ENCODE measurements at places on chromosomes 6 and 20.

DNA sequence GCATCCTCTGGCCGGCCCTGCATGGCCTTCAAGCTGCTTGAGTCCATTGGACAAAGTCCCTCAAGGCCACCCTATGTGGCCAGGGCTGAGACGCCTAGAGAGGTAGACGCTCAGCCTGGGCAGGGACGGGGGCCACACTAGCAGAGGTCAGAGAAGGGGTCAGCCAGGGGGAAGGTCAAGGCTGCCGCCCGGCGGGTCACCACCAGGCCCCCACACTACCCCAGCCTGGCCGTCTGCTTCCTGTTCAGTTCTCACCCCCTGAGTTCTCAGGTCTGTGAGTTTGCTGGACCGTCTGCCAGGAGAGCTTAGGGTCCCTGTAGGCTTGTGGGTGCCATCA, 37.3 kb downstream of the NTSR1 start:
- no peak for DNase-seq

GRCh38 chr6:102197211-102197610, 803.7 kb downstream of the GRIK2 start:
- no peak for DNase-seq

- DNase-seq = no peak
Measured at GRCh38 chr6:167907837-167908681, 81.3 kb downstream of the AFDN start.

DNA sequence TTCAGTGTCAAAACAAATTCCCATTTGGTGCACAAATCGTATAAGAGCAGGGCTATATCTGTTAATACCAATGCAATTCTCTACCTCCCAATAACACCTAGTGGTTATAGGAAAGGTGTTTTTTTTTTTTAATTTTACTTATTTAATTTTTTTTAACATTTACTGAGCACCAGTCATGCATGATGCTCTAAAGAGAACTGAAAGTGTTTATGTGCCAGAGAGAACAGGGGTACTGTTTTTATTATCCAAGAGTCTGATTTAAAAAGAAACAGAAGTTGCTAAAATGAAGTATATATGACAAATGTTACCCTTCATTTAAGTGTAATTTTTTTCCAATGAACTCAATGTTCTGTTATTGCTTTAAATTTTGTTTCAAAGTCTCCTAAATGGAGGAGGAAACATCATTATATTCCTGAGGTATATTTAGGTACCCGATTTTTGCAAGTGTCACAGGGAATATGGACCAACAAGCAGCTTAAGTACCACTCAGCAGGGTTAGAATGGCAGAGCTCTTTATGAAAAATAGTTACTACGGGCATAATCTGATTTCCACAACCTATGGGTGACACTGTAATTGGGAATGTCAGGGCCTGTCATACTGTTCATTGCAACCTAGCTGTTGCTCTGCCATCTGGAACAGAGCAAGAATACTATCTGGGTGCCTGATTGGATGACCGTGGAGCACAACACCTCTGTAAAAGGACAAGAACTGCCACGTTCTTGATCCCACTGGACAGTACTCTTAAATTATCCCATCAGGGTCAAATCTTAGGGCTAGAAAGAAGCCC, 195.4 kb downstream of the KHDRBS2 start:
- DNase-seq = no peak

DNA sequence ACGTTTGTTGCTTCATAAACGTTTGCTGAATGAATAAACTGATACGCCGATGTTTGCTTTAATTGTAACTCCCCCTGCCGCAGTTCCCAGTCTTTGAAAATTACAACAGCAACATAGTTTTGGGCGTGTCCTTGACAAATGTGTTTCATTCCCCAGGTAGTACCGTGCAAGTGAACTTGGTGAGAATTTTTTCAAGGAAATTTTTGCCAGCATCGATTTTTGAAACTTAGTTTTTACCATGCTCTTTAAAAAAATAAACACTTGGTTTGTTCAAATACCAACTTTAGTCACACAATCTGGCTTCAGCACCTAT, 60.1 kb downstream of the FAM217A start:
- DNase-seq = no peak
